ENCODE measurements at places on chromosomes 5 and 9.

DNA sequence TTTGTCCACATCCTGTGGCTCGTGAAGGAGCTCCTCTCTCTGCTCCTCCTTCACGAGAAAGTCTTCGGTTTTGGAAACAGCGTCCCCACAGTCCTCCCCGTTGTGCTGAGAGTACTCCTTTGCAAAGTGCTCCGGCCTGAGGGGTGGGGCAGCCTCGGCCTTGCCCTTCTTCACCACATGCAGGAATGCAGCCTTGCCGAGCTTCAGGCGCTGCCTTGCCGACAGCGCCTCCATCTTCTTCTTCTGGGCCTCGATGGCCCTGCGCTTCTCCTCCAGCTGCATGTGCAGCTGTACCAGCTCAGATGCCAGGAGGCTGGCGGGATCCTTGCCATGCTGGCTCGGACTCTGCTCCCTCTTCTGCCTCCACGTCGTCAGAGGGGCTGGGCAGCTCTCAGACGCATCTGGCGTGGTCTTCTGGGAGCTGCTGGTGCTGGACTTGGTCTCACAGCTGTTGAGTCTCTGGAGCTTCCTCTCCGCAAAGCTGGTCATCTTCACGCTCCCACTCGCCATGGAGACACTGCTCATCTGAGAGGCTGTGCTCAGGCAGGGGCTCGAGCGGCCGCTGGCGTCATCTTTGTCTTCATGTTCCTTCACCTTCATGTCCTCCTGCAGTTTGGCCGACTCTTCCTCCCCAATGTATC lies 85.5 kb downstream of the CAMSAP1 start:
- DNase-seq: no peak

GRCh38 chr5:151719228-151720000 lies 32.7 kb upstream of the SPARC start:
- DNase-seq: no peak

DNA sequence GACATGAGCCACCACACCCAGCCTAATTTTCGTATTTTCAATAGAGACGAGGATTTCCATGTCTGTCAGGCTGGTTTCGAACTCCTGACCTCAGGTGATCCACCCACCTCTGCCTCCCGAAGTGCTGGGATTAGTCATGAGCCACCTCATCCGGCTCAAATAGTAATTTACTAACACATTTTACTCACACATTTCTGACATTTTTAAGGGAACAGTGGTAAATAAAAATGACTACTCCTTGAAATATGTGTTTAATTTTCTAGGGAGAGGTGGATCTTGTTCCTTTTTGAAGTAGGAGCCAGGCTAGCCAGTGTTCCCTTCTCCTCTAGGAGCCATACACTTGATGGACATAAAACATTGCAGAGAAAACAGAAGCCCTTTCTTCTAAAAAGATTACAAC lies 55.2 kb upstream of the ERBIN start:
- DNase-seq: no peak

DNA sequence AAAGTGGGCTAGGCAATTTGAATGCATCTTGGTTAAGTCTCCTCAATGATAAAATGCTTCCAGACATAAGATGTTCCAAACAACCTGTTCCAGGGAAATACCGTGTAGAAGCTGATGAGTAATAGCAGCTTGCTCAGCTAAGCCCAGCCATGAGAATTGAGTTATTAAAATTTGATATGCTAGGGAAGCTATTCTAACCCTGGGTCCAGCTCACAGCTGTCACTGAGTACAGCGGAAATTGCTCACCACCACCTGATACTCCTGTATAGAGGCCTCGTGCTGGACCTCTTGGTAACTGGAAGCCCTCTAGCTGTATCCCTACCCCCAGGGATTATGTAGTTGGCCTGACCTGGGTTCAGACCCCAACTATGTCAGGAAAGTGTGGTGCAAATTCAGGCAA lies 521.3 kb upstream of the TRPC7 start:
- DNase-seq: no peak

GRCh38 chr5:109191153-109191558 lies 218.6 kb downstream of the PJA2 start:
- no peak for DNase-seq

- no peak for DNase-seq
These were observed 419.6 kb downstream of the GADD45G start for GRCh38 chr9:90024409-90024808.

Data from LNCaP clone FGC (cell line).